ENCODE measurements at places on chromosomes 2 and 18.

DNA sequence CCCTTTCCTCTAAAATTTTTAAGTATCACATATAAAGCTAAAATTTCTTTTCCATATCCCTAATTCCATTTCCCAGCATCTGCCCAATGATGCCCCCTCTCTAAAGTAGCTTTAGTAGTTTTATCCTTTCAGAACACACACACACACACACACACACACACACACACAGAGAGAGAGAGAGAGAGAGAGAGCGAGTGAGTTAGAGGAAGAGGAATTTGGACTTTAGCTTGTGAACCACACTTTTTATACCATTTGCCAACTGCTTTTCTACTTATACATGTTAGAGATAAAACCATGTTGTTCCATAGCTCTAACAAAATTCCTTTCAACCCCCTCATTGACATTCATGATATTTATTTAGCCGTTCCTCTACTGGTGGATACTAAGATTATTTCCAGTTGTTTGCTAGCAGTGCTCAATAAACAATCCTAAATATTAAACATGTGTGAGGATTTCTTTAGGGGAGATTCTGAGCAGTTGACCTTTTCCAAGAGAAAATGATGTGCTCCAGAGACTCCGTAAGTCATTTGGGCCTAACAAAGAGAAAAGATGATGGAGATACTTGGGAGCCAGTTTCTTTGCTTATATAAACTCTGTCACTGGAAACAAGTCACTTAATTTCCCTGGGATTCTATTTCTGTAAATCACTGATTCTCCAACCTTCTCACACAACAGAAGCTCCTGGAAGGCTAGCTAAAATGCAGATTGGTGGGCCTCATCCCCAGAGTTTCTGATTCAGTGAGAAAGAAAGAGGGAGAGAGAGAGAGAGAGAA is 229.7 kb upstream of the SP5 start:
- no peak for DNase-seq

DNA sequence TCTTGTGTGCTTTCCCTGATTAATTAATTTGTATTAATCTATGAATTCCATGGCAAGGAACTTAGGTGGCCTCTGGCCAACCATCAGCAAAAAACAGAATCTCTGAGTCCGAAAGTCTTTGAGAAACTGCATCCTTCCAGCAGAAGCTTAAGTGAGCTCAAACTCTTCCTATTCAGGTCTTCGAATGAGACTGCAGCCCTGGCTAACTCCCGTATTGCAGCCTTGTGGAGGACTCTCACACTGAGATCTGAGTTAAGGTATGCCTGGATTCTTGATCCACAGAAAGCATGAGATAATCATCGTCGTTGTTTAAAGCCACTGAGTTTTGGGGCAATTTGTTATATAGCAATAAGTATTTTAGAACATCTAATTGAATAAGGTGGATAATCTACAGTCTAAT is 1143.9 kb upstream of the NXPH2 start:
- DNase-seq: no peak

DNA sequence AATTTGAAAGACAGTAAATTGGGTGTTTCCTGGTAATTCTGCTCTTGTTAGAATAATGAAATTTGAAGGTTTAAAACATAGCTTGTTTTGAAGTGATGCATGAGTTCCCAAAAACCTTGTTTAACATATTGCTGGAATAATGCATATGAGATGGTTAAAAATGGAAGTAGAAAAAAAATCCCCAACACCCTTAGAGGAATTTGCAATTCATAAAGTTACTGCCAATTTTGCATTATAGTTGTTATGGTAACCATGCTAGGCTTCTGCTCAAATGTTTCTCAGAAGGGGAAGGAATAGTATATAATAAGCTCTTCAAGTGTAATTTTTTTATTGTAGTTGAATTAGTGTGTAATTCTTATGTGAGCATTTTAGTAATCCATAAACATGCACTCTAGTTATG is 49.1 kb downstream of the FASTKD2 start:
- DNase-seq: no peak

- DNase-seq: no peak
Measured at GRCh38 chr2:181680055-181680936, at the start of gene NEUROD1. NEUROD1 (minus strand) TSS chr2:181680517; CDS start chr2:181678860, 1,657 bp downstream.

DNA sequence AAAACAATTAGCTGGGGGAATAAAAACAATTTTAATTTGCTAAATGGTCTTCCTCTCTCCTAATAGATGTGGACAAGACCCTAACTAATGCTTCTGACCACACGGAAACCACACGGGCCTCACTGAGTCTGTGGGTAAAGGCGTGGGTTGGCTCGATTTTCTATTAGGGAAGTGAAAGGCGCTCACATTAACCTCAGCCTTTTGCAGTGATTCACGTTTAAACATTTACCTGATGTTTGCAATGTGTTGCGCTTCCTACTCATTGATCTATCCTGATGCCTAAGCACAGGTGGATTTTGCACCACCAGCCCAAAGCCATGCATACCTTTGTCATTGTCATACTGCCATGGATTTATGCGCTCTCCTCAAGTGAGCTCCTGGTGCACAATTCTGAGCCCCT is 35.6 kb upstream of the NRP2 start:
- no peak for DNase-seq

DNA sequence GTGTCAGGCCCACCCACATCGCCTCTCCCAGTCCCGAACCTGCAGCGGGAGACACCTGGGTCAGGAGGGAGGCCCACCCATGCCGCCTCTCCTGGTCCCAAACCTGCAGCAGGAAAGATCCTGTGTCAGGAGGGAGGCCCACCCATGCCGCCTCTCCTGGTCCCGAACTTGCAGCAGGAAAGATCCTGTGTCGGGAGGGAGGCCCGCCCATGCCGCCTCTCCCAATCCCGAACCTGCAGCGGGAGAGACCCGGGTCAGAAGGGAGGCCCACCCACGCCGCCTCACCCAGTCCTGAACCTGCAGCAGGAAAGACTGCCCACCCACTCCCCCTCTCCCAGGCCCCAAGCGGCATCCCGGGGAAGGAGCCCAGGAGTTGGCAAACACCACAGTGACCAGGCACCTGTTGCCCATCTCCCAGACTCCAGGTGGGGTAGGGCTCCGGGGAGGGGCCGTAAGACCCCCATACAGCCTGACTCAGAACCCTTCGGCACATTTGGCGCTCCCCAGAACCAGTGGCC is 7.8 kb downstream of the SLC66A2 start:
- no peak for DNase-seq

DNA sequence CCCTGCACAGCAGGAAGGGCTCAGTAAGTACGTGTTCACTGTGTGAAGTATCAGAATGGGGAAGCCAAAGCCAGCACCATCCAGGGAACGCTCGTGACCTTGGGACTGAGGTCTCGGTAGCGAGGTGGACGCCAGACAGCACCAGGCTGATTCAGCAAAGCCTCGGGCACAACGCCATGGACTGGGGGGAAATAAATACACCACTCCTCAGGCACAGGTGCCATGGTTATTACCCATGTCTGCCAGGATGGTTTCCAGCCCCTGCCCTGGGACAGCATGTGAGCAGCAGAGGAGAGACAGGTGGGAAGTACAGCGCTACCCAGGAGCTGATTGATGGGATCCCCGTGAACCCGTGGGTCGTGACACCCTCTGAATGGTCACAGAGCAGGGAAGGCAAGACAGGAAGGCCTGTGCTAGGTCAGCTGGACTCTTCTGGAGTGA is 53.0 kb downstream of the REEP1 start:
- DNase-seq: no peak

DNA sequence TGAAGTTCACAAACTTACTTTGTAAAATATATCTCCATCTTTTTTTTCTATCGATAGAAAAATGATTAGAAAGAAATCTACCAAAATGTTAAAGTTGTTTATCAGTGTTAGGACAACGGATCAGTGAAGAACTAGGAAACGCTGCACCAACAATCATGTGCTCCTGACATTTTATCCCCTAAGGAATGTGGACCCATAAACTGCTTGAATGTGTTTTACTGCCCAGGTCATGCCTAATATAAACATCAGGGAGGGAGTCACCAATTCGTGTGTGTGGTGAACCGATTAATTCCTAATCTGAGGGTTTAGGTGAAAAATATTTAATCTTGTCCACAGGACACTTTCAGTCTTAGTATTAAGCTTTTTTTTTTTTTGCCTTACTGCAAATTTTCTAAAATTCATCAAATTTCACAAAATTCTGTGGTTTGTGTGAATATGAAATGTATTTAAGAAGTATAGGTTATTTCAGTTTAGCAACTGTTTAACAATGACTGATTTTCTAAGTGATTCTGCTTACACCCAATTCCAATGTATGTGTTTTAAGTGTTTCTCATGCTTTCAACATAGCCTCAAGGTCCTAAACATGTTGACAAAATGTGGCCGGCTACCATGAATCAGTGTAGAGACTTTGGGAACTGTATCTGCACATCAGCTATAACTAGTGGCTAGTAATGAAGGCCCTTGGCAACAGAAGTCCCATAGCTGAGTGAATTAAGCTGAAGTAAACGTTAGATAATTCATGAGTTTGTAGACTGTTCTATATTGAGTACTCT is 11.1 kb upstream of the KIDINS220 start:
- DNase-seq: no peak

DNA sequence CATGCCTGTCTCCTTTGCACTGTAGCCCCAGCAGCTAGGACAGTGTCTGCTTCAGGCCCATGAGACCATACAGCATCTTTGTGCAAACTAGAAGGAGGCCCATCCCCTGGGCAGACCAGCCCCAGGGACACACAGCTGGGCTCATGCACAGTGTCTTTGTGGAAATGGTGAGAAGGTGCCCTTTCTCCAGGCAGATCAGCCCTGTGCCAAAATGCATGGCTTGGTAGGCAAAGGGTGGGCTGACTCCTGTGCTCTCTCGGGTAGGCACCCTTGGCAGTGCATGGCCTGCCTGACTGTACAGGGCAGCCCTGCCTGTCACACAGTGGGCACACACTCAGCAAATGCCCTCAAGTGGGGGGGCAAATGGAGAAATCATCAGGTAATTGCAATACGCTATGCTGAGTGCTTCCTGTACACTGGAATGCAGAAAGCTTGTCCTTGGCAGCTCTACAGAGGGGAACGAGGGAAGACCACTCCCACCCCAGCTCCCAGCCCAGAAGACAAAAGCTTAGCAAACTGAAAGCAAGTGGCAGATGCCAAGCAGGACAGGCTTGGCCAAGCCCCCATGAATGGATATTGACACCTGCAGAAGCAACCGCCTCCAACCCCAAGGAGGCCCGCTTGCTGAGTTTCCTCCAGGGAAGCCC is 21.6 kb downstream of the TNS1 start:
- no peak for DNase-seq

DNA sequence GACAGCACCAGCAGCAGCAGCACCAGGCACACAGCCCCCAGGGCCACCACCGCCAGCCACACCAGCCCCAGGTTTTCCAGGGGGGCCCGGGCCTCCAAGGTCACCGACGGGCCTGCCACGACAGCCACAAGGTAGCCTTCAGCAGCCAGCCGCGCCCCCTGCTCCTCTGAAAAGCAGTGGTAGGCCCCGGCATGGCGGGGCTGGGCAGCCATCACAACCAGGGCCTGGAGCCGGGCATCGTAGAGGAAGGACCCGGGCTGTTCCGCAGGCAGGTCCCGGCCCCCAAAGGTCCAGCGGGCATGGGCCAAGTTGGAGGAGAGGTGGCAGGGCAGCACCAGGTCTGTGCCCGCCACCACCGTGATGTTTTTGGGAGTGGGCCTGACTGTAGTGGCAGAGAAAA is 3.3 kb upstream of the ANKRD39 start:
- no peak for DNase-seq

GRCh38 chr18:5097116-5097703 is 99.8 kb downstream of the AKAIN1 start:
- no peak for DNase-seq

- DNase-seq: no peak
Measured at GRCh38 chr18:38948436-38948835, 1382.8 kb upstream of the CELF4 start.

DNA sequence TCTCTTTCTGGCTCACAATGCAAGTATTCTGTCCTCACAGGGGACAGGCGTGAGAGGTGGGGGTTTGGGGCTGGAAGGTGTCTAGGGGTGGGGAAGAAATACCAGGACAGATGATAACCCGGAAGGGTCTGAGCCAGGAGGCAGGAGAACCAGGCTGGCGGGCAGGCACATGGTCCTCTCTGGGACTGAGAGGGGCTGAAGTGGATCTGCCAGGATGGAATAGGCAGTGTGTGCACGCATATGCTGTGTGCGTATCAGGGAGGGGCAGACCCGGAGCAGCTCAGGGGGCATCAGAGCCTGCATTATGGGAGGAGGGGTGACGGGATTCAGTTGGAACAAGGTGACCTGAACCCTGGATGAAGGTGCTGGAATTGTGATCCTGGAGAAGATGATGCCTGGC is 157.3 kb downstream of the DYSF start:
- no peak for DNase-seq

- DNase-seq: no peak
Measured at GRCh38 chr2:169472249-169472648, 7.0 kb upstream of the BBS5 start.

DNA sequence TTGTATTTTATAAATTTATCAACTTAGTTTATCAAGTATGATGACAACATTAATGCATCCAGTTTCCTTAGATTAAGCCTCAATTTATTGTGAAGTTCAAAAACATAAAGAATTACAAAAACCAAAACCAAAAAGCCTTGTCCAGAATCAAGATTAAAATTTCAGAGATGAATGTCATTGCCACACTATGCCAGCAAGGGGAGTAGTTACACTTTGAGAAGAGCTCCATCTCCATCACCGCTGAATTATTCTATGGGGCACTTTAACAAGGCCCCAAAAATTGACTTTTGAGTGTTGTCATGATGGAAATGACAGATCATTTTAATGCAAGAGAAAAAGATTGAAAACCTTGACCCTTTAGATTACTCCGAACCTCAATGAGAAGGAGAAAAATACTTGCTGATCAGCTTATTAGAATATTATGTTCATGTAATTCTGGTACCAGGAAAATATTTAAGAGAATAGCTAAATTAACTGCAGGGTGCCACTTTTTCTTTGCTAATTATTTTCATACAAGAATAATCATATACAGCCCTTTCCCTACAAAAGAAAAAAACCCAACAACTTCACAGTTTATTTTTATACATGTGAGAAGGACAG is 152.5 kb upstream of the AQP4 start:
- no peak for DNase-seq

DNA sequence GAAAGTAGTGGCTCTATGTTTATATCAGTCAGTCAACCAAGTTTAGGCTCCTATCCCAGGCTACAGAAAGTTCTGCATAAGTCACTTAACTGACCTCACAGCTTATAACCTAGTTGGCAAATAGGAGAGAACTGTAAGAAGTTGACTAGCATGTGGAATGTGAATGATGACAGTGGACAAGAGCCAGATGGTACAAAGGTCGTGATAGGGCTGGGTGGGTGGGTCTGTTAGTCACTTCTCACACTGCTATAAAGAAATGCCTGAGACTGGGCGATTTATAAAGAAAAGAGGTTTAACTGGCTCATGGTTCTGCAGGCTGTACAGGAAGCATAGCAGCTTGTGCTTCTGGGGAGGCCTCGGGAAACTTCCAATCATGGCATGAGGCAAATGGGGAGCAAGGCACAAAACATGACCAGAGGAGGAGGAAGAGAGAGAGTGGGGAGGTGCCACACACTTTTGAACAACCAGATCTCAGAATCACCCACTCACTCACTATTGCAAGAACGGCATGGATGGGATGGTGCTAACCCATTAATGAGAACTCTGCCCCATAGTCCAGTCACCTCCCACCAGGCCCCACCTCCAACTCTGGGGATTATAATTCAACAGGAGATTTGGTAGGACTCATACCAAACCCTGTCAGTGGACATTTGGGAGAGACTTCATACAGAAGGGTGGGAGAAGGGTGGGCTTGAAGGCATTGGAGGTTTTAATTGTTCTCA is 68.8 kb downstream of the LTBP1 start:
- DNase-seq: no peak

- DNase-seq: no peak
Measured at GRCh38 chr2:152558158-152558984, 158.9 kb downstream of the PRPF40A start.

- DNase-seq: no peak
Measured at GRCh38 chr2:1341404-1342120, 71.7 kb upstream of the TPO start.

- no peak for DNase-seq
Measured at GRCh38 chr2:183037074-183037552, 1.1 kb downstream of the NCKAP1 start.

Measured in T-helper 9 cell (primary cell).